Melanocyte of skin (primary cell): ENCODE measurements at places on chromosomes 12 and 14. TPM values are rescaled to one million over a fixed set of nuclear protein-coding genes. Genes with fewer than 3 reads are reported as not detected.

EML1 gene
- 9.1 and 10.3 TPM in 2 replicates for total RNA-seq

CEBPE gene
- not detected in 2 replicates for total RNA-seq

TAS2R7 gene
- total RNA-seq: not detected in 2 replicates

LTB4R gene
- total RNA-seq: 0.93 and 1.00 TPM in 2 replicates

FGF6 gene
- total RNA-seq: not detected in 2 replicates

LACRT gene
- not detected in 2 replicates for total RNA-seq

DYRK4 gene
- 30.6 and 53.4 TPM in 2 replicates for total RNA-seq

MUCL1 gene
- total RNA-seq: not detected in 2 replicates

TAS2R13 gene
- total RNA-seq: 1.7 and 3.0 TPM in 2 replicates

GPR65 gene
- total RNA-seq: 2.5 TPM in 1 of 2 replicates, not detected in the other

DIO3 gene
- not detected in 2 replicates for total RNA-seq

C12orf57 gene
- total RNA-seq: 62.6 and 66.3 TPM in 2 replicates

PIGH gene
- 24.1 and 37.1 TPM in 2 replicates for total RNA-seq

CELA1 gene
- total RNA-seq: not detected in 2 replicates

OR4K5 gene
- not detected in 2 replicates for total RNA-seq

SIRT4 gene
- 0.67 and 0.93 TPM in 2 replicates for total RNA-seq
